GDM1 (cell line): ENCODE measurements at places on chromosomes 5 and 9.

GRCh38 chr9:121707477-121708424, 56.3 kb downstream of the DAB2IP start:
- DNase-seq, result no peak

GRCh38 chr5:2675548-2675947, 75.9 kb downstream of the IRX2 start:
- DNase-seq, result no peak

- no peak for DNase-seq
Observed at GRCh38 chr5:161286066-161286655, 260.4 kb downstream of the GABRB2 start.

DNA sequence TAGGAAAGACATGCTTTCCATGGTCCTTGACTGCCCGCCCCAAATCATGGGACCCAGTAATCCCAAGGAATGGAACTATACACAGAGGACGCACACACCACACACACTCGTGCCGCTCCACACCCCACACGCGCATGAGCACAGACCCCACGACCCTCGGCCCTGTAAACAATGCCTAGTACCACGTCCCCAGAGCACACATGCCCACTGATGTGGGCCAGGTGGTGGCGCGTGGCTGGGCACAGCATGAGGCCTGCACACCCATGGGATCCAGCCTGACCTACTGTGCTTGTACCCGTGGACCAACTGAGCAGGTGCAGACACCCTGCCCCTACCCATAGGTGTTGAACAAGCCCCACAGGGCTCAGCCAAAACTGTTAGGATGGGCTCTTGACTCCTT, 739 bp downstream of the DBH start:
- DNase-seq, result no peak

DNA sequence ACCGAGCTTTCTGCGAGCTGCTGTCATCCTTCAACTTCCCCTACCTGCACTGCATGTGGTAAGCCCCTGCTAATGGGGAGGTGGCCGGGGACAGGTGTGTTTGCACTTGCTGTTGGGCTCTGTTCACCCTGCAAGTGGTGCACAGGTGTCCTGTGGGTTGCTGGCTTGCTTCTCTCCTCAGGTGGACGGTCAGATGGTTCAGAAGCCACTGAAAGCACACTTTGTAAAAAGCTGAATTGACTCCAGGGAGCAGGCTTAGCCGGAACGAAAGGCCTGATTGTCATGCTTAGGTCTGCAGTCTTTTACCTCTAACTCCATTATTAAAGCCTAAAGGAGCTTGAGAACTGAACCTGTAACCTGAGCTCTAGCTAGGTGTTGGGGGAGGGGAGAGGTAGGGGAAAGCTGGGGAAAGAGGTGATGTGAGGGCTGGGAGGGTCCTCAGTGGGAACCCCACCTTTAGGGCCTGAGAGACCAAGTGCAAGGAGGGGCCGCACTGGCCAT, 37.6 kb downstream of the ACER2 start:
- no peak for DNase-seq

GRCh38 chr5:99005506-99005905, 76.7 kb upstream of the CHD1 start:
- no peak for DNase-seq

GRCh38 chr5:15789642-15790041, 289.7 kb downstream of the FBXL7 start:
- DNase-seq, result no peak

DNA sequence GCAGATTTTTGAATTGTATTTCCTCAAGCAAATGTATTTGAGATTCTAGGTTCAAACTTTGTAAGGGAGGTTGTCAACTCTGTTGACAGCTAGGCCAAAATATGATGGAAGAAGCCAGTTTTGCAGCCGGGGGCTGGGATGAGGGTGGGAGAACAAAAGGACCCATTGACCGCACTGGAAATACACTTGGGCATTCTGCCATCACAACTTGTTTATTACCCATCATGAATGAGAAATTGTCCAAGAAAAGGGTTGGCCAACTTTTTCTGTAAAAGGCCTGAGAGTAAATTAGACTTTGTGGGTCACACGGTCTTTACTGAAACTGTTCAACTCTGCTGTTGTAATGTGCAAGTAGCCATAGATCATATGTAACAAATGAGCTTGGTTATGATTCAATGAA, 221.3 kb upstream of the KLF9 start:
- no peak for DNase-seq

- no peak for DNase-seq
Observed at GRCh38 chr5:153365547-153365946, 124.9 kb upstream of the GRIA1 start.

DNA sequence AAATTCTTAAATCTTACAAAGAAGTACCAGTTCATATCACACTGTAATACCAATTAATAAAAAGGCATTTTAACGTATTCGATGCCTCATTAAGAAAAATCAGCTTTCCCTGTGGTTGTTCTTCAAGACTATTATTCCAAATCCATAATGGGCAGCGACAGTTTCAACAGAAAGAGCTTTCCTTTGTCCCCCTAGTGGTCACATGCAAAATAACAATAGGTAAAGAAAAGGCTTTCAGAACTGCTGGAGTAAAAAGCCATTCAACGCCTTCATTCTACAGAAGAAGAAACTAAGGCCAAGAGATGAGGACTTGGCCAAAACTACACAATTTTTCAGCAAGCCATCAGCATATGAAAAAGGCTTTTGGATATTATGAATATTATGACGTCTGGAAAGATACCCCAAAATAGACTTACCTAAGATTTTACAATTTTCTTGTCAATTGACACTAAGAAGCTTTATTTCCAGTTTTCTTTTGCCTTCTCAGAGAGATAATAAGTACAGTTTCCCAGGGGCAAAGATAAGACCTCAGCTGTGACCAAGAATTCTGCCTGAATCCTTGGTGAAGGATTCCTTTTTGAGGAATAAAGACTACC, 6.7 kb upstream of the CDH6 start:
- peak; percentile 4 for DNase-seq

DNA sequence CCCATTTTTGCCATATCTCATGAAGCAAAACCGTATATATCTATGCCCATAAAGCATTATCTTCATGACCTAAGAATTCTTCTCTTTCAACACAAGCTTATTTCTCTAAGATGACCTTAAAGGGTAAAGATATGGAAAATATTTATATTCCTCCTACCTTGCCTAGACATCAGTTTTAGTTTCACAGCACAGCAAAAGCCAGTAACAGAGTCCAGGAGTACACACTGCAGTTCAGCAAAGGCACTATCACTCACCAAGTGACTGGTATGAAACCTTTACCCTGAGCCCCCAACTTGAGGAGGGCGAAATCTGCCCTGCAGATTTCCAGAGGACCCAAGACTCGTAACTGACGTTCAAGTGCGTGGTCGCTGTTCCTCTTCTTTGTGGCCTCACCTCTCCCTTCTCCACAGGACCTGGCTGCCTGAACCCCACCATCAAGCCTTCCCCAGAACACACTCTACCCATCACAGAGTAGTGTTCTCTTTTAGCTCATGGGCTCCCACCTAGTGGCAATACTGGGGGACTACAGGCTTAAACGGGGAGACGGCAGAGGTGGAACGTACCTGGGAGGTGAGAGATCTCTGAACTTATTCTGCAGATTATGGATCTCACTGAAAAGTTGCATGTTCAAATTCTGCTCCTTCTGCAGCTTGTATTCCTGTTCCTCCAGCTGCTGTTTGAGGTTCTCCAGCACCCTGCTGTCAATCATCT, 141.0 kb downstream of the CDK5RAP2 start:
- DNase-seq, result no peak

DNA sequence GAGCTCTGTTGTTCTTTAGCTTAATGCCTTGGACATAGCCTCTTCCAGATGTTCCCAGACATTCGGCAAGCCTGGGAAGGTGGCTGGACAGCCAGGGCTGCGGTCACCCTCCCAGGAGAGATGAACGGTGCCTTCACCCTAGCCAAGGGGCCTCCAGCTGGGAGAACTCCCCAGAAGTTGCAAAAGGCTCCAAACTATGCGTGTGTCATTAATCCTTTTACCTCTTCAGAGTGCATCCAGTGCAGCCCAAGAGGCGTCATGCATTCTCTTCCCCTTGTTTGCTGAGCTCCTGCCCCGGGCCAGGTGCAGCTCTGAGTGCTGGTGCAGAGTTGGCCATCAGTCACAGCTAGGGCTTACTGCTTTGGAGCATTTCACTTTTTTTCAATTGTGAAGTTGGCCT, 22.8 kb downstream of the HMCN2 start:
- no peak for DNase-seq

- DNase-seq, result no peak
Observed at GRCh38 chr5:134118212-134118835, 3.8 kb downstream of the TCF7 start.

GRCh38 chr5:73448463-73449136, at the start of gene FOXD1:
TSS of gene FOXD1 (minus strand) at chr5:73448777. CDS start at chr5:73448362, 415 bp downstream.
- DNase-seq, result no peak

- DNase-seq, result no peak
Observed at GRCh38 chr9:129852579-129852978, 17.3 kb downstream of the USP20 start.

GRCh38 chr5:28254846-28255245, 1216.5 kb upstream of the CDH9 start:
- no peak for DNase-seq

DNA sequence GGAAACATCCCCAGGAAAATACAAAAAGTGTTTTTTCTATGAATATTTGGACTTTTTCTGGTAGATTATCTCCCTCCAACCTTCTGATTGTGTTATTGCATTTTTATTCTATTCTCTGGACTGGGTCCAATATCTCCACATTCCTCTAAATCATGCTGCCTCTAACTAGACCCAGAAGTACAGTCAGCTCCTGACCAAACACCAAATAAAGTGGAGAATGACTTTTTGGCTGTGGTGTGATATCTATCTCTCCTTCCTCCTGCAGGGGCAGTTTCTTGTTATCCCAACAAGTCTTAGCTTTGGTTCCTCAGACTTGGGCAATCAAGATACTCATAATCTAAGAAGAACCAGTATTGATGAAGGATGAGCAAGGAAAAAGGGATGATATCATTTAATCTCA, 3.2 kb upstream of the RAI14 start:
- no peak for DNase-seq

- DNase-seq, result no peak
Observed at GRCh38 chr5:2258861-2259260, 376.1 kb upstream of the IRX4 start.

DNA sequence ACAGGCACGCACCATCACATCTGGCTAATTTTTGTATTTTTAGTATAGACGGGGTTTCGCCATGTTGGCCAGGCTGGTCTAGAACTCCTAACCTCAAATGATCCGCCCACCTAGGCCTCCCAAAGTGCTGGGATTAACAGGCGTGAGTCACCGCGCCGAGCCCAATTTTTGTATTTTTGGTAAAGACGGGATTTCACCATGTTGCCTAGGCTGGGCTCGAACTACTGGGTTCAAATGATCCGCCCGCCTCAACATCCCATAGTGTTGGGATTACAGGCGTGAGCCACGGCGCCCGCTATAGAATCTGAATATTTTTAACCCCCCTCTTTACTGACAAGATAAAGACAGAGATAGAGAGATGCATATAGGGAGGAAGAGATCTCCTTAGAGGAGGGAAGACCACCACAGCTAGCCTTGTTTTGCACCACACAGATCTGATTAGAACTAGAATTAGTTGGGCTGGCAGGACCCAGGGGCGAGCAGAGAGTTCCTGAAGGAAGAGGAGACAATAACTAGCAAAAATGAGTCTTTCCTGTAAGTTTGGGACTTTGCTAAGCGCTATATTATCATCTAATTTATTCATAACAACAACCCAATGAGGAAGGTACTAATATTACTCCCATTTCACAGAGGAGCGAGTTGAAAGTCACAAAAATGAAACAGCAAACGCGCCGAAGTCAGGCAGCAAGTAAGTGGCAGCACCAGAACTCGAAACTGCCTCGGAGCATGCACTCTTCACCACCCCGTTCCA, 1.5 kb upstream of the ANKHD1 start:
- DNase-seq, result no peak

DNA sequence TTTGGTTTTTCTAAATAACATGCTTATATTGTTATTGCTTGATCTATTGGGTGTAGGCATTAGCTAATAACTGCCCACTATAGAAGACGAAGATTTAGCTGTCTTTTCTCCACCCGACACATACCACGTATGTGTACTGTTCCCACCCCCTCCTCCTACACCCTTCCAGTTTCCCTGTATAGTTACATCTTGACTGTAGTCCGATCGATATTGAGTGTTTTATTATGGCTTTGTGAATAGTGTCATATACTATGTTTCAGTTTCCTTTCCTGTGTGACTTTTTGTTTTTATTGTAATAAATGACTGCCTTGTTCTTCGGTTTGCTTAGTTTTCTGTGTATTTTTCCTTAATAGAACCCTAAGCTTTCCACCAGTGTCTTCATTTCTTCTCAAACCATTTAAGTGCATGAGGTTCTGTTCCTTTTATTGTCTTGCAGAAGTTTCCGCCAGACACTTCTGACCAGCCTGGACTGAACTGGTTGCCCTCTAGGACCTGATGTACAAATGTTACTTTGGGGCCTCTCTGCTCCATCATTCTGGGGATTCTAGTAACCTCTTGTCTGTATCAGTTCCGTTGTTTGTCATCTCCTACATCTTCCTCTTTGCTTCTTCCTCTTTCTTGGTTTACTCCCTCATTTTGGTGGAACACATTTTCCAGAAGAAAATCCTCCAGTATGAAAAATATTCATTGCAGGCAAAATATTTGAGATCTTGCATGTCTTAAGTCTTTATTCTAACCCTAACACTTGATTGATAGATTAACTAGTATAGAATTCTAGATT, 61.8 kb downstream of the PRKACG start:
- DNase-seq, result peak; percentile 17

- DNase-seq, result no peak
Observed at GRCh38 chr5:139512786-139513390, 30.3 kb upstream of the STING1 start.

DNA sequence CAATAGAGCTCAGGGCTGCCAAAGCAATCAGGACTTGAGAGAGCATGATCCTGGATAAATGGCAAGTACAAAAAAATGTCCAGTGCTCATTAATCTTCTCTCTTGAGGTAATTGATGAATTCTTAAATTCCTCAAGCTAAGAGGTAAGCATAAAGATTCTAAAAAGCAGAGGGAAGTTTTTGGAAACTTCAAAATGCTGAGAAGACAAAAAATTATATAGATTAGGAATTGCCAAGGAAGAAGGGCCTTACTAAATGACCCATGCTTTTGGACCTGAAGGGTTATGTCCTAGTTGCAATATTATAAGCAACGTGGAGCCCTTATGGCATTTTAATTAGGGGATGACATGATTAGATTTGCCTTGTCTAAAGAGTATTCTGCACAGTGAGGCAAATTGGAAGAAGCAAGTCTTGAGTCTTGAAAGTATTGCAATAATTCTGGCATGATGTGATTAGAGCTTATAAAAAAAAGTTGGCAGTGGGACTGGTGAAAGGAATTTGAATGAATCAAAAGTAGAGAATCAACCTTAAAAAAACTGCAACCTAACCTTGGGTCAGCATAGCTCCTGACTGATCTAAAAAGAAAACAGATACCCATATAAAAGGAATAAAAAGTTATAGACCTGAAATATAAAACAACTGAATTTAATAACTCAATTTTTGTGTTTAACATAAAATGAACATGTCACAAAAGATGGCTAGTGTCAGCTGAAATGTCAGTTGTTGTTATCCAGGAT, 323.8 kb upstream of the ARRDC3 start:
- no peak for DNase-seq

- DNase-seq, result no peak
Observed at GRCh38 chr5:73365990-73366667, 82.4 kb downstream of the FOXD1 start.
